ENCODE measurements at places on chromosomes 11 and 22.

DNA sequence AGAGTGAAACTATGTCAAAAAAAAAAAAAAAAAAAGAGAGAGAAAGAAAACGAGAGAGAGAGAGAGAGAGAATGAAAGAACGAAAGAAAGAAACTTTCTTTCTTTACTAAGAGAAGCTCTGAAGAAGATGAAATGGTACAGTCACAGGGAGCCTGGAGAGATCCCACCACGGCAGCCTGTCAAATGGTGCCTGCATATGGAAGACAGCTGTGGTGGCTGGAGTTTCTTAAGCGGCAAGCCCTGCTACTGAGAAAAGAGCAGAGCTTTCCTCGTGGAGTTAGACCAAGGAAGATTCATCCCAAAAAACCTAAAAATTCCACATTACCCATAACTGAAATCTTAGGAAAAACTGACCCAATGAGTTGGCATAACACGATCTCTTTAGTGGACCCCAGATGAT, 66.7 kb downstream of the MICAL3 start:
- no peak for DNase-seq

GRCh38 chr11:75632450-75632849, 36.4 kb downstream of the MAP6 start:
- no peak for DNase-seq

- DNase-seq, result no peak
Observed at GRCh38 chr11:73204711-73205121, 13.4 kb upstream of the P2RY2 start.

- DNase-seq, result no peak
Observed at GRCh38 chr22:44802071-44802700, 49.8 kb downstream of the ARHGAP8 start.

- no peak for DNase-seq
Observed at GRCh38 chr11:11805228-11805627, 36.5 kb upstream of the USP47 start.

DNA sequence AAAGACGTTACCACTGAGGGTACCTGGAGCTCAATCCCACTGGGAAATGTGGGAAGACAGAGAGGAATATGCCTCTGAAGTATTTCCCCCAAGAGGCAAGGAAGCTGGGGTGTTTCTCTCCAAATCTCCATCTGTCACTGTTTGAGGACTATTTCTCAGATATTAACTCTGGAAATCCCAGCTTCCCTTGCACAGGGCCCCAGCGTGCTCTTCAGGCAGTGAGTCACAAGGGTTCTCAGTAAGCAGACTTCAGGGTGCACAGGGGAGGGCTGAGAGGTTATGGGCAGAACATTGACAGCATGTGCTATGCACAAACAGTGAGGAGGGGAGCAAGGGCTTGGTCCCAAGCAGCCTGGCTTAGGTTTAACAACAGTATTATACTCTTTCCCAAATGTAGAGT, 60.9 kb upstream of the EED start:
- DNase-seq, result no peak
